ENCODE measurements at places on chromosomes 7 and 10. TPM values are rescaled to one million over a fixed set of nuclear protein-coding genes. Genes with fewer than 3 reads are reported as not detected.

The OR2A42 gene
- total RNA-seq, result not detected

GRCh38 chr7:134548877-134549276, at the start of gene AKR1B15:
Gene AKR1B15 (plus strand): TSS chr7:134549110. CDS start chr7:134564620, 15,510 bp downstream.
- DNase-seq, result no peak

The NOC3L gene
- 39.9 TPM for total RNA-seq

The ADO gene
- 34.1 TPM for total RNA-seq

GRCh38 chr7:18405726-18406125, 89.8 kb upstream of the HDAC9 start:
- no peak for DNase-seq

The FRMD4A gene
- 52.1 TPM for total RNA-seq

Data from Caco-2 (cell line).